PC-3 (cell line): ENCODE measurements at places on chromosomes 4 and X. TPM values are rescaled to one million over a fixed set of nuclear protein-coding genes. Genes with fewer than 3 reads are reported as not detected.

RHOXF2B gene
- total RNA-seq, result not detected in 2 replicates

GPR78 gene
- 2.0 and 2.4 TPM in 2 replicates for total RNA-seq

RPA4 gene
- 1.4 and 3.0 TPM in 2 replicates for total RNA-seq

NKX3-2 gene
- 0.07 TPM in 1 of 2 replicates, not detected in the other for total RNA-seq

NUP62CL gene
- total RNA-seq, result 4.8 and 9.9 TPM in 2 replicates

IQCM gene
- total RNA-seq, result not detected in 2 replicates

GUCY1A1 gene
- 9.2 and 9.3 TPM in 2 replicates for total RNA-seq

PLAC8 gene
- total RNA-seq, result 1.6 and 3.7 TPM in 2 replicates

POU3F4 gene
- total RNA-seq, result not detected in 2 replicates

PAGE1 gene
- 1.7 and 4.5 TPM in 2 replicates for total RNA-seq

SLC10A6 gene
- not detected in 2 replicates for total RNA-seq

MAGEC3 gene
- not detected in 2 replicates for total RNA-seq

SHROOM4 gene
- not detected in 2 replicates for total RNA-seq

CLOCK gene
- total RNA-seq, result 36.3 and 39.7 TPM in 2 replicates

PNMA6F gene
- not detected in 2 replicates for total RNA-seq

PPBP gene
- total RNA-seq, result not detected in 2 replicates

PLXNB3 gene
- total RNA-seq, result 27.3 and 43.5 TPM in 2 replicates

SAGE1 gene
- total RNA-seq, result not detected in 2 replicates

RBMXL3 gene
- not detected in 2 replicates for total RNA-seq

DCX gene
- total RNA-seq, result not detected in 2 replicates

DDX53 gene
- not detected in 2 replicates for total RNA-seq

MAGEB2 gene
- total RNA-seq, result not detected in 2 replicates
